ENCODE measurements at places on chromosomes 3 and 15. TPM values are rescaled to one million over a fixed set of nuclear protein-coding genes. Genes with fewer than 3 reads are reported as not detected.

DNA sequence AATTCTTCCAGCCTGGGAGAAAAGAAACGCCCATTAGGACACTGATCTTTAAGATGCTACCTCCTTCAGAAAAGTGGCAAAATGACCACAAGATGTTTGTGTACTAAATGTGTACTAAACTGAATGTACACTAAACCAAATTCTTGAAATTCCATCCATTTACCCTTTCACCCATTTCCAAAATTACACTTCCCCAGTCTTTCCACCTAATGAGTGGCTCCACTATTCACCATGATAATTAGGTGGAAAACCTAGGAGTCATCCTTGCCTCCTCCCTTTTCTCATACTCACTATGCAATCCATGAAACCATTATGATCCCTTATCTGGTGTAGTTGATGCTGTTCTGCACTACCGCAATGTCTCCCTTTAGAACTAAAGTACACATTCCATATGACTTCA lies 452.1 kb upstream of the THBS1 start:
- H3K27ac ChIP-seq: no peak overlapping the region
- peaks cover 2% of the 10 kb centered on the region for H3K27me3 ChIP-seq
- H3K36me3 ChIP-seq: no peaks in the 10 kb centered on the region
- H3K4me1 ChIP-seq: no peaks in the 10 kb centered on the region

DNA sequence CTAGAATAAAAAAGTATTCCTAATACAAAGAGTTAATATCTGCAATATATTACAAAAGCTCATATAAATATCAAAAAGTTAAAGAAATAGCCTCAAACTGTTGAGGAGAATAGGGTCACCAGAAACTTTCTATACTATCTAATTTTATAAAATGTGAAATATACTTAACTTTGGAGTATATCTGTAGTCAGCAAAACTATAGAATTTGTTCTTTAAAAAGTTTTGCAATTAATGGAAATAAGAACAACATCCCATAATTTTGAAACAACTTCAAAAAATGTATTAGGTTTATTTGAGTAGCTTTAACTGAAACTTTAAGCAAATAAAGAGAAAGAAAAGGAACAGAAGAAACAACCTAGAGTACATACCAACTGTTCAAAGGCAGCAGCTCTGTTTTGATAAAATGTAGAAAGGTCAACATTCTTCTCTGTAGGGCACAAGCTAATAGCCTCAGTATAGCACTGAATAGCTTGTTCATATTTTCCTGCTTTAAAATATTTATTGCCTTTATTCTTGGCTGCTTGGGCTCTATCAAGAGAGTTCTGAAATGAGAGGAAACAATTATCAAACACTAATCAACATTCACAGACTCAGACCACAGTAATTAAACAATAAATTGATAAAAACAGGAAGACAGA lies 14.3 kb downstream of the TOMM70 start:
- H3K27ac ChIP-seq: no peak overlapping the region
- H3K27me3 ChIP-seq: no peaks in the 10 kb centered on the region
- no peaks in the 10 kb centered on the region for H3K4me1 ChIP-seq
- H3K36me3 ChIP-seq: peaks cover 65% of the 10 kb centered on the region
- no peak for DNase-seq

- no peaks in the 10 kb centered on the region for H3K27me3 ChIP-seq
- peaks cover 5% of the 10 kb centered on the region for H3K4me1 ChIP-seq
- no peaks in the 10 kb centered on the region for H3K36me3 ChIP-seq
- no peak overlapping the region for H3K27ac ChIP-seq
- H3K4me3 ChIP-seq: no peak overlapping the region
These were observed 55.7 kb downstream of the MB21D2 start for GRCh38 chr3:192861972-192862371.

DNA sequence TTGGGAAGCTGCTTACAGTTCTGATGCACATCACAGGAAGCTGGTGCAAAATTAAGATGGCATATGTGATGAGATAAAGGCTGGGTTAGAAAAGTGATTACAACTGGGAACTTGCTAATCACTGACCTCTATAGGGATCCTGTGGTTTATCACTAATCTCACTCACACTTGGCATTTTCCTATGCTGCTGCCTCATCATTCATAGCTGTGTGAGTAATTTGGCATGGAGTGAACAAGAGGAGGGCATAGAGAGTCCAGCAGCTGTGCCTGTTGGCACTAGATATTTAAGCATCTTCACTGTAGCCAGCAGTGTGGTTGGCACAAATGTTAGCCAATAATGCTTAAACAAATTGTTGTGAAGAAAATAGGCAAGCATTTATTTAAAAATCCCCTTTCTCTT lies 217.7 kb upstream of the CGNL1 start:
- no peak for DNase-seq
- H3K4me3 ChIP-seq: no peak overlapping the region
- no peak overlapping the region for H3K27ac ChIP-seq
- no peaks in the 10 kb centered on the region for H3K27me3 ChIP-seq
- H3K4me1 ChIP-seq: peaks cover 4% of the 10 kb centered on the region
- peaks cover 2% of the 10 kb centered on the region for H3K36me3 ChIP-seq

Gene FOXB1
- polyA plus RNA-seq: 1.2 TPM

- no peak overlapping the region for H3K27ac ChIP-seq
- H3K4me3 ChIP-seq: no peak overlapping the region
- no peak for DNase-seq
- no peaks in the 10 kb centered on the region for H3K4me1 ChIP-seq
- no peaks in the 10 kb centered on the region for H3K36me3 ChIP-seq
These were observed 402.1 kb upstream of the MCTP2 start for GRCh38 chr15:93829115-93829870.

GRCh38 chr3:119181765-119182164 lies 8.4 kb downstream of the UPK1B start:
- H3K27ac ChIP-seq: no peak overlapping the region
- H3K4me1 ChIP-seq: no peaks in the 10 kb centered on the region
- H3K4me3 ChIP-seq: no peak overlapping the region
- H3K27me3 ChIP-seq: peaks cover 4% of the 10 kb centered on the region

DNA sequence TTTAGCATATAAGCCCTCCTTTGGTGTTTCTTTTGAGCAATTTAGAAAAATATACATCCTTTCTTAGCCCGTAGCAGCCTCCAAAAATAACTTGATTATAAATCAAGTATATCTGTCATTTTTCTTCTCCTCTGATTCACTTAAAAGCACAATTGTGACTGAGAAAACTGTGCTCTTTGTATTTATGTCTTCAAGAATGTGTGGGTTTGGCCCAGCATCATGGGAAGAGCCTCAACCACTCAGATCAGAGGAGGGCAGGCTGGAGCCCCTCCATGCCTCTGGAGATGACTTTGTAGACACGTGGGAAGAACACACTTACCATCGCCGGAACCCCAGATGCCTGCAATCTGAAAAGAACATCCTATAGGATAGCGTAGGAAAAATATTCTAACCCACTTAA lies 123.8 kb upstream of the FEZF2 start:
- no peak for DNase-seq
- no peak overlapping the region for H3K4me3 ChIP-seq
- H3K36me3 ChIP-seq: no peaks in the 10 kb centered on the region
- no peaks in the 10 kb centered on the region for H3K27me3 ChIP-seq
- no peaks in the 10 kb centered on the region for H3K4me1 ChIP-seq
- H3K27ac ChIP-seq: no peak overlapping the region

- no peak for DNase-seq
- H3K27me3 ChIP-seq: peaks cover 11% of the 10 kb centered on the region
These were observed 39.6 kb downstream of the GPR156 start for GRCh38 chr3:120245386-120245785.

Gene SPATA12
- polyA plus RNA-seq: not detected

- H3K36me3 ChIP-seq: no peaks in the 10 kb centered on the region
- DNase-seq: no peak
- H3K27ac ChIP-seq: no peak overlapping the region
- no peaks in the 10 kb centered on the region for H3K4me1 ChIP-seq
- H3K27me3 ChIP-seq: peaks cover 4% of the 10 kb centered on the region
These were observed 13.0 kb downstream of the PLD1 start for GRCh38 chr3:171797265-171797679.

Gene AHSG
- not detected for polyA plus RNA-seq

DNA sequence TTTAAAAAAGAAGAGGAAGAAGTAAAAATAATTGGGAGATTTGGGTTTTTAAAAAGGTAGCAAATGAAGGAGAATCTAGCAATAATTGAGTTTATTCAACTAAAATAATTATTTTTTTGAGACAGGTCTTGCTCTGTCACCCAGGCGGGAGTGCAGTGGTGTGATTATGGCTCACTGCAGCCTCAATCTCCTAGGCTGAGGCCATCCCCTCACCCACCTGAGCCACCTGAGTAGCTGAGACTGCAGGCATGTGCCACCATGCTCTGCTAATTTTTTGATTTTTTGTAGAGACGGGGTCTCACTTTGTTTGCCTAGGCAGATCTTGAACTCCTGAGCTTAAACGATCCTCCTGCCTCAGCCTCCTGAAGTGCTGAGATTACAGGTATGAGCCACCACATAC lies 27.7 kb upstream of the ARF4 start:
- peaks cover 48% of the 10 kb centered on the region for H3K36me3 ChIP-seq
- DNase-seq: no peak
- no peak overlapping the region for H3K4me3 ChIP-seq
- H3K4me1 ChIP-seq: no peaks in the 10 kb centered on the region
- H3K27me3 ChIP-seq: no peaks in the 10 kb centered on the region
- no peak overlapping the region for H3K27ac ChIP-seq

Gene TMCO5A
- polyA plus RNA-seq: not detected

Gene VIPR1
- polyA plus RNA-seq: 10.7 TPM

DNA sequence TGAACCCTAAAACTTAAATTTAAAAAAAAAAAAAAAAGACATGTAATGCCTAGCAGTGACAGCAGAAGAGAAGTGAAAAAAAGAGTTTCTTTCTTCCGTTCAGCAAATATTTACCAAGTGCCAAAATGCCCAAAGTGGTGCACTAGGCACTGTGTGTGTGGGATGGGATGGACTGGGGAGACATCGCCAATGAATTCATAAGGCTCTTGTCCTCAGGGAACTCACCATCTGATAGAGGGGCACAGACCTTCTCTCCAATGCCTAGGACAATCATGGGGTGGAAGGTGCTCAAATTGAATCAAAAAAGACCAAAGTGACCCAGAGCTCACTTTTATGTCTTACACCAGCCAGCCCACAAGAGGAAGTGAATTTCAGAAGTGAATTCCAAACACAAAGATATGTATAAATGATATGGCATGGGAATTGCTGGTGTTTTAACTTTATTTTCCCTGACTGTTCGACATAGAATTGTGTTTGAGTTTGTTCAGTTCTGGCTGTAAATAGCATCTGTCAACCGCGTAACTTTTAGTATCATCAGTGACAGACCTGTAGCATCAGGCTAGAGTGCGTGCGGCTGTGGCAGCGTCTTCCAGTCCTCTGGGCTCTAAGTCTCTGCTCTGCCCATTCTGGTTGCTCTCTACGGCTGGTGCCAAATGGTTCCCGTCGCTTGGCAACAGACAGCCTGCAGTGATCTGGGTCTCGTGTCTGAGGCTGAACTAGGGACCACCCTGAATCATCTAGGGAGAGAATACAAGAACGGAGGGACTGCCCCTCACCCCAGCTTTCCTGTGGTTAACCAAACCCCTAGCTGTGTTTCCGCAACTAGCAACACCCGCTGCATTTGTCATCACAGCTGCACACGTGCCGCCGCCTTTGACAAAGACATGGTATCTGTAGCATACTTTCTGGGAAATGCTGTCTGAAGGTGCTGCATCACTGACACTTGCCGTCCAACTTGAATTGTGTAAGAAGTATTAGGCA lies 154.0 kb upstream of the THBS1 start:
- H3K4me3 ChIP-seq: peak overlapping the region; percentile 30
- no peak overlapping the region for H3K27ac ChIP-seq
- H3K27me3 ChIP-seq: peaks cover 17% of the 10 kb centered on the region
- H3K36me3 ChIP-seq: no peaks in the 10 kb centered on the region
- DNase-seq: peak; percentile 82

- no peak for DNase-seq
- no peaks in the 10 kb centered on the region for H3K27me3 ChIP-seq
- H3K4me3 ChIP-seq: no peak overlapping the region
- no peaks in the 10 kb centered on the region for H3K36me3 ChIP-seq
- H3K4me1 ChIP-seq: no peaks in the 10 kb centered on the region
These were observed 62.2 kb downstream of the ABTB1 start for GRCh38 chr3:127734754-127735473.

GRCh38 chr3:114442246-114442645 lies 148.4 kb downstream of the TIGIT start:
- DNase-seq: no peak
- no peaks in the 10 kb centered on the region for H3K27me3 ChIP-seq
- H3K4me1 ChIP-seq: no peaks in the 10 kb centered on the region
- H3K27ac ChIP-seq: no peak overlapping the region

DNA sequence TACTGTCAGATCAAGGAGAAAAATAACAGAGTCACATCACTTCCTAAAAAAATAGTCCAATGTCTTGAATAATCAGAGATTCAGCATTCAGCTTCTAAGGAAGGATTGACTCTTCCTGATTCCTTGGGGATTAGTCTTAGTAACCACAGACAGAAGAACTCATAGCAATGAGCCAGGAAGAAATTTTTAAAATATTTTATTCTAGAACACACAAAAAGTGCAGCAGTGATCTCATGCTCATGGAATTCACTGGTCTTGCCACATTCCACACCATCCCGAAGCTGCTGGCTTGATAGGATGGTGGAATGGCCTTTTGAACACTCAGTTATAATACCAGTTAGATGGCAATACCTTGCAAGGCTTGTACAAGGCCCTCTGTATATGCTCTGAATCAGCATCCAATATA lies 43.0 kb upstream of the ABI3BP start:
- no peaks in the 10 kb centered on the region for H3K27me3 ChIP-seq
- DNase-seq: no peak
- H3K27ac ChIP-seq: no peak overlapping the region
- no peaks in the 10 kb centered on the region for H3K4me1 ChIP-seq
- H3K36me3 ChIP-seq: no peaks in the 10 kb centered on the region
- no peak overlapping the region for H3K4me3 ChIP-seq

GRCh38 chr15:42728972-42729371 lies 8.0 kb downstream of the CDAN1 start:
- H3K4me3 ChIP-seq: no peak overlapping the region
- H3K4me1 ChIP-seq: no peaks in the 10 kb centered on the region
- H3K36me3 ChIP-seq: peaks cover 86% of the 10 kb centered on the region
- no peak for DNase-seq

DNA sequence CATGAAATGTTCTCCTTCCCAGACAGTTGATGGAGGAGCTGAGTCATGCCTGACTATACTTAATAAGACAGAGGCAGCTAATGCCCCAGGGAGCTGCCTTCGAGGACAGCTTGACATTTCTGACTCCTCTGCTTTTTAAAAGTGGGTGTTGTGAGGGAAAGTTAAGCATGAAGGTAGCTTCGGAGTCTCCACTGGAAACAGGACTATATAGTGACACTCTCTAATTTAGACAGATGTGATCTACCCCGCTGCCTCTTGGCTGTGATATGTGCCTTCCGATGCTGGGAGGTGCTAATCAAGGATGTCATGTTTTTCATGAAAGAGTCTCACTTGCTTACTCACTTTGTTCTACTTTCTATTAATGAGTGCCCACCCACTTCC lies 72.7 kb downstream of the IL1RAP start:
- H3K27ac ChIP-seq: peak overlapping the region; percentile 77
- peak overlapping the region; percentile 83 for H3K4me3 ChIP-seq
- peak; percentile 22 for DNase-seq

Gene PRSS50
- not detected for polyA plus RNA-seq

Gene HYAL1
- 0.07 TPM for polyA plus RNA-seq

- DNase-seq: no peak
- H3K36me3 ChIP-seq: peaks cover 62% of the 10 kb centered on the region
- H3K27me3 ChIP-seq: no peaks in the 10 kb centered on the region
- H3K4me3 ChIP-seq: no peak overlapping the region
- no peaks in the 10 kb centered on the region for H3K4me1 ChIP-seq
These were observed 80.3 kb downstream of the SMARCC1 start for GRCh38 chr3:47701388-47701787.
